ENCODE measurements at places on chromosomes 1 and 21.

- no peak for DNase-seq
Measured at GRCh38 chr1:155015527-155016230, 13.1 kb downstream of the ZBTB7B start.

- no peak for DNase-seq
Measured at GRCh38 chr1:187408212-187409004, 579.7 kb downstream of the PLA2G4A start.

- DNase-seq: no peak
Measured at GRCh38 chr21:29939104-29939923, 482 bp downstream of the GRIK1 start.

- DNase-seq: no peak
Measured at GRCh38 chr1:74422421-74423292, 89.8 kb downstream of the LRRC53 start.

DNA sequence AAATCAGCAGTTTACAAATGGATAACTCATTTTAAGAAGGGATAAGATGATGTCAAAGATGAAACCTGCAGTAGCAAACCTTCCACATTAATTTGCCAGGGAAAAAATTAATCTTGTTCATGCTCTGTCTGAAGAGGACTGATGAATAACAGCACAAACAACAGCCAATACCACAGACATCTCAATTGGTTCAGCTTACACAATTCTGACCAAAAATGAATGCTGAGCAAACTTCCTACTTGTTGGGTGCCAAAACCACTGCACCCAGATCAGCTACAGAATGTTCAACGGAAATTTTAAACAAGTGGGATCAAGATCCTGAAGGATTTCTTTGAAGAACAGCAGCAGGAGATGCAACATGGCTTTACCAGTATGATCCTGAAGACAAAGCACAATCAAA is 98.3 kb downstream of the COQ8A start:
- no peak for DNase-seq

DNA sequence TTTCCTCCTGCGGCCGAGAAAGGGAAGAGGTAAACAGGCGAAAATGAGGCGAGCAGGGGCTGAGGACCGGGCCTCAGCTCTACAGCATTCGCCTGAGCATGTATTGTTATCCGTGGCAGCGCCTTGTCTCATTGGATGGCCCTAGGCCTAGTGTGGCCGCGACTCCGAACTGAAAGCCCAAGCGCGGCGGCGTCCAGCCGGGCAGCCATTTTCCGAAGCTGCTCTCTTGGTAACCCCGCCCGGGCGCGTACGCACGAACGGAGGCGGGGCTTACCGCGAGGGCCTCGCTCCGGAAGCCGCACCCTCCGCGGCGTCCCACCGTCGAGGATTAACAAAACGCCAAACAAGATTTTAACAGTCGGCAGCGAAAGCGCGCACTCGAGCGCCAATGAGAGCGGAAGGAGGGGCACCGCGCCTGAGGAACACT is 797 bp upstream of the USP1 start:
- DNase-seq: peak; percentile 99

GRCh38 chr1:228998179-228998578 is 262.9 kb downstream of the RHOU start:
- no peak for DNase-seq

DNA sequence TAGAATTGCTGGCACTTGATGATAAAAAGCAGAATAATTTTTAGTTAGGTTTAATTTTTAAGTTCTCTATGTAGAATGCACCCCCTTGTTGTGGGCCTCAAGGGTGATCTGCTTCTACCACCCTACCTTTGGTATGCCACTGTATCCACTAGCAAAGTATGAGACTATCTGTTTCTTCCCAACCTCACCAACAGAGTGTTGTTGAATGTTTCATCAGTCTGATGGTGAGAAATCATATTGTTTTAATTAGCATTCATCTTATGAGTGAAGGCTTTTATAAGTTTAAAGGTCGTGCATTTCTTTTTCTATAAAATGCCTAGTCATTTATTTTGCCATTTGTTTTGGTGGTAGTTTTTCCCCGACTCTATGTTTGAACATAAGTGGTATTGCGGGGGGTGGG is 141.0 kb downstream of the MAGI3 start:
- no peak for DNase-seq

- no peak for DNase-seq
Measured at GRCh38 chr1:222034790-222035189, 292.9 kb upstream of the DUSP10 start.

GRCh38 chr1:212077028-212077427 is 41.5 kb downstream of the DTL start:
- no peak for DNase-seq

DNA sequence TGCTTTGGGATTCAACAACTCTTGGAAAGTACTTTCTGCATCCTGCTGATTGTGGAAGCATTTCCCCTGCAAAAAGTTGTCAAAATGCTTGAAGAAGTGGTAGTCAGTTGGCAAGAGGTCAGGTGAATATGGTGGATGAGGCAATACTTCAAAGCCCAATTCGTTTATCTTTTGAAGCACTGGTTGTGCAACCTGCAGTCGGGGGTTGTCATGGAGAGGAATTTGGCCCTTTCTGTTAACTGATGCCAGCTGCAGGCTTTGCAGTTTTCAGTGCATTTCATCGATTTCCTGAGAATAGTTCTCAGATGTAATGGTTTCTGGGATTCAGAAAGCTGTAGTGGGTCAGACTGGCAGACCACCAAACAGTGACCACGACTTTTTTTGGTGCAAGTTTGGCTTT is 47.6 kb upstream of the GJA5 start:
- DNase-seq: no peak

- DNase-seq: peak; percentile 38
Measured at GRCh38 chr1:202192770-202193613, 607 bp upstream of the LGR6 start.
